ENCODE measurements at places on chromosomes 7 and 10. TPM values are rescaled to one million over a fixed set of nuclear protein-coding genes. Genes with fewer than 3 reads are reported as not detected.

- DNase-seq: no peak
These were observed 18.5 kb upstream of the AGR3 start for GRCh38 chr7:16900209-16900768.

DNA sequence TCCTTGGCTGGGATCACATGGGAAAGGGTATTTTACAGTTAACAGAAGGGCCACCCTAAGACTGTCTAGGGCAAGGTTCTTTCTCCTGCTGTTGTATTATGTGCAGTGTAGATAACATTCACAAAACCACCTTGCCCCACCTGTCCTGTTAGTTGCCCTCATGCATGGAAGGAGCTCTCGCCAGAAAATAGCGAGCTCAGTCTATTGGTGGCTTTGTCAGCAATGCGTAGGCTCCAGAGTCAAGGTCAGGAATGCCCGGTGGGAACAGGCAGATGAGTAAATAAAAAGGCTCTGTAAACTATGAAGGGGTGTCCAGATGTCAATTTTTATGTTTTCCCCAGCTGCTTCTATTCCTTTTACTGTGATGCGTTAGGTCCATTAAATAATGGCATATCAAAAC lies 107.1 kb upstream of the WDR11 start:
- DNase-seq: no peak

DNA sequence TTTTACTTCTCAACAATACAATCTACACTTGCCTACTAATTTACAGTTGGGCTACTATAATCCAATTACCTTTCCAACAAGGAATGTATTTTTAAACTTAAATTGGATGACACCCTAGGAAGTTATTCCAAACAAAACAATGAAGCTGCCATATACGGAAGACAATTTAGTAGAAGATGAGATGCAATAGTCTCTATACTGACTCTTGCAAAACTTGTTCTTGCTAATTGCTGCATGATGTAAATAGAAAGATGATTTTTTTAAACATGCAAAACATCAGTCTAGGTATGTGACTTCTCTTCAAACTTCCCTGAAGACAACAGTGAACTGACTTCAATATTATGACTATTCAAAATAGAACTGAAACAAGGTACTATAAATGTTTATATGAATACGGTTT lies 17.6 kb downstream of the NT5C3A start:
- DNase-seq: no peak

DNA sequence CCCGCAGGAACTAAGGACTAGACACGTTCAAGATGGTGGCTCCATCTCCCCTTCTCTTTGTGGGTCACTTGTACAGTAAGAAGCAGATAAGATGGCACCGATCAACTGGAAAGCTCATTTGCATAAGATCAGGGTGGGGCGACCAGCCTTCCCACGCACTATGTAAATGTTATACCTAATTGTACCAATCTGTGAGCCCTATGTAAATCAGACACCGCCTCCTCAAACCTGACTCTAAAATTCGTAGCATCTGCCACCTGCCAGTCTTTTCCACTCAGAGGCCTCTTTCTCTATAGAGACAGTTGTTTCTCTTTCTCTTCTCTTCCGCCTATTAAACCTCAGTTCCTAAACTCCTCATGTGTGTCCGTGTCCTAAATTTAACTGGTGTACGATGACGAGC lies 324.5 kb downstream of the PHF14 start:
- no peak for DNase-seq

- no peak for DNase-seq
These were observed 16.8 kb upstream of the LARP4B start for GRCh38 chr10:948347-948746.

DNA sequence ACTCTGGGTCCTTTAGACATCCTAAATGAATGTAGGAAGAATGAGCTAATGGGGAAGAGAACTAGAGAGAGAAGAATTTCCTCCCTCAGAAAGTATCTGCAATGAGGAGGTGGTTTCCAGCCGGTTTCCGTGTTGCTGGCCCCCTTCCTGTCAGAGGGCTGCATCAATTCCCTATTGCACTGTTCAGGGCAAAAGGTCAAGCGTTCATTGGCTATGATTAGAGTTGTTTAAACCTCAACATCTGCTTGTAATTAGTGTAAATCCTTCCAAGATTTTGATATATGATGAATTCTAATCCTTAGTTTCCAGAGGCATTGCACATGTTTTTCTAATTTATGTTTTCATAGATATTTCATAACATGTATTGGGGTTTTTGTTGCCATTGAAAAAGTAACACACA lies 107.3 kb upstream of the SGCE start:
- DNase-seq: no peak

DNA sequence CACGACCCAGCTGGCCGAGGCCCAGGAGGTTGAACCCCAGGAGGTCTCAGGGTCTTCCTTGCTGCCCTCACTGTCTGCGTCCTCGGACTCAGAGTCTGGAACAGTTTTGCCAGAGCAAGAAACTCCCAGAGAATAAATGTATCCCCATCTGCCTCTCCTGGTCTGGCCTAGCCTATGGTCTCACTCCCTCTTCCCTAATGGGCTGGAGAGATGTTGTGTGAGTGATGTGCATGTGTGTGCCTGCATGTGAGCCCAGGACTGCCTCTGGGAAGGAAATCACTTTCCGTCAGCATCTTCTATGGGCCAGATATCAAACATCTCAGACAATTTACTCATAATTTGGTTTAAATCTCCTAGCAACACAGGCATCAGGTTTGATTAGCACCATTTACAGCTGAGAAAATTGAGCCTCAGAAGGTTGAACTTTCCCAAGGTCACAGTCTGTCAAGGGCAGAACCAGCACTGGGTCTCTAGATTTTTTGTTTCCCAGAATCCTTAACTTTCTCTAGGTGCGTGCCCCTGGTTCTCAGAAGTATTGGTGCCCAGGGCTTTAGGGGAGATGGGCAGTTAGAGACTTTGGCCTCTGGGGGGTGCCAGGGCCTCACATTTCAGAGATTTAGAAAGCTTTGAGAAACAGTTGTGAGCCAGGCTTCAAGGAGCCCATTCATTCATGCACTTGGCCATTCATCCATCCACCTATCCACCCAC lies 4.9 kb downstream of the TMEM270 start:
- peak; percentile 38 for DNase-seq

DNA sequence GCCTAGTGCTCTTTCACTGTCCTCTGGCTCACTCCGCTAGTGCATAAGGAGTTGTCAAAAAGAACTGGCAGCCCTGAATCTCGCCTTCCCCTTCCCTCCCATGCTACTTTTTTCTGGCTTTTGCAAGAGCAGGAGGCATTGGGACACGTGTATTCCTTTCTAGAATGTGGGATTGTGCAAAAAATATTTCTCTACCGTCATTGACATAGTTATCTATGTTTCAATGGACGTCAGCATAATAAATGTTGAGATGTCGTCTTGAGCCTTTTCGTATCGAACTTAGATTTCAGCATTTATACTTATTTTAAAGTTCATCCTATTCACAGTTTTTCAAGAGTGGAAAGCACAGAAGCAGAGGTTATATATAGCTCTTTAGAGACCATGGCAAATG lies 727 bp downstream of the ING3 start:
- DNase-seq: no peak

DNA sequence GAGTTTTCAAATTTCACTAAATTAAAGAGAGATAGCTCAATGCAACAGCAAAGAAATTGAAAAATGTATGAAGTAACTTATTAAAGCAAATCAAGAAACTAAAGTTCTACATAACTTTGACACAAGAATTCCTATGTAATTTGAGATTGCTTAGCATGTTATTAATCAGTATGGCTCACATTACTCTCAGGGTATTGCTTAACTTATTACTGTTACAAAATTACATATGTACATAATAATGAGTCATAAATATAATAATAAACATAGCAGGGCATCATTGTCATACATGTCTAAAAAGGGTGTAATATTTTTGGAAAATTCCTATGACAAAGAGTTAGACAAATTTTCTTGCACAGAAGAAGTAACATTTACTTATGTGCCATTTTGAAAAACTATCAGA lies 75.0 kb downstream of the ZWINT start:
- DNase-seq: no peak

DNA sequence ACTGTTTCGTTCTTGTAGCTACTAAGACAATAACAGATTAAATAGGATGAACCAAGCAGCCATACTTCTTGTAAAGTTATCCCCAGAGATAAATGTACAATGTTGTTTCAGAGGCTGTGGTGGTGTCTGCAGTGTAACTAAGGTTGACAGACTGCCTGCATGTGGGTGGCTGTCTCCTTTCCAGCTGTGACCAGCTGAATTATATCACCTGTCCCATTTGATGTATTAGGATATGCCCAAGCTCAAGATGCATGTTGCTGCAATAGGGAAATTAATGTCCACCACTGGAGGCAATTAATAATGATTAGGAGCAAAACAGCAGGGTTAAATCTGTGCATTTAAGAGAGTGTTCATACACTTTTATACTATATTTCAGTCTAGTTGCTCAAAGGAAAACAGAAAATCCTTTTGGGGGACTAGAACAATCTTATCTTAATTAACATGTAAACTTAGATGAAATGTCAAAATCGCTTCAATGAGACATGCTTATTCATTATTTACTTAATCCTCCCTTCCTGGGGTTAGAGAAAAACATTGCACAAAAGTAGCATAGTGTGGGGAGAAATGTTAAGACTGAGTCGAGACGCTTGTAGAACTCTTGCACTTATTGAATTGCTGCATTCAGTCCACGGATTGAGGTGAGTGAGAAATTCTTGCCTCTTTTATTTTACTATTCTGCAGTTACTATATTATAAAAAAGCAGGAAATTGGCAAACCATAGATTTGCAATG lies 269.0 kb downstream of the SNX10 start:
- no peak for DNase-seq

ZNF853 gene
- total RNA-seq: 27.6 TPM

SLC13A4 gene
- total RNA-seq: 8.0 TPM

DLX6 gene
- 1.8 TPM for total RNA-seq

GPR146 gene
- total RNA-seq: 15.5 TPM

All from dorsolateral prefrontal cortex (tissue), 122 donors.